ENCODE measurements at places on chromosomes 16 and 17.

DNA sequence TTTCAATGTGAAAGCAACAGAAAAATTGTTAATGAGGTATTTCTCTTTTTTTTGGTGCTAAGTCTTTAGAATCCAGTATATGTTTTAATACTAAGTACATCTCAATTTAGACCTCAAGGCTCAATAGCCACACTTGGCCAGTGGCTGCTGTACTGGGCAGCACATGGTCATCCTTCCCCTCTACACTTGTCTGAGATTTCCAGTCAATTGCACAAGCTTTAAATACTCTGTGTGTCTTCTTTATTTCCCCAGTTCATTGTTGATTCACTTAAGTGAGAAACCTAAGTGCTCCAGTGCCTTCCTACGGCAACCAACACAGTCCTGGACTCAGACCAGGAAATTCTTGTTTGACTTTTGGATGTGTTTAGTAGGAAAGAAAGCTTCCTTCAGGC is 62.2 kb downstream of the TNRC6C start:
- DNase-seq, result no peak

GRCh38 chr17:68906638-68907037 is 48.6 kb downstream of the ABCA8 start:
- no peak for DNase-seq

- peak; percentile 2 for DNase-seq
These were observed 124.2 kb downstream of the TMEM132E start for GRCh38 chr17:34703533-34703932.

- DNase-seq, result no peak
These were observed 4.4 kb downstream of the DLG4 start for GRCh38 chr17:7215136-7215638.

DNA sequence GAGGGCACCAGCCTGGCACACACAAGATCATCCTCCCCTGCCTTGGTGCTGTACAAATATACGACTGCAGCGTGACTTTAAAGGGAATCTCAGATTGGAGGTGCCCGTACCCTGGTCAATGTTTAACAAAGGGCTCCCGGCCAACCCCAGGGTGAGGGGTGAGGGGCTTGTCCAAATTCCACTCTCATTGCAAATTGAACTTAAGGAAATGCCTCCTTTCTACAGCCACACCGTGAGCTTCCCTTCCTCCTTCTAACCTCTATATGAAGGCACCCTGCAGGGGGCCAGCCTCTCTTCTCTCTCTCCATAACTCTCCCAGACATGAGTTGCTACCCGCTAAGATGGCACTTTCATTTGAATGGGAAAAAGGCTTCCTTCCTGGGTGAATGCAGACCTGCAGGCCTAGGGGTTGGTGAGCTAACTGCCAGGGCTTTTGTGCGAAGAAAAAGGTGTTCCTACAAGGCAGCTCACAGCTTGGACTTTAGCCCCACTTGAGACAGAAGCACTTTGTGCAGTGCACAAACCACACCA is 76.6 kb downstream of the IRF8 start:
- no peak for DNase-seq

GRCh38 chr17:60934723-60935122 is 257.1 kb downstream of the BCAS3 start:
- DNase-seq, result no peak

GRCh38 chr17:9209347-9209746 is 188.0 kb downstream of the NTN1 start:
- DNase-seq, result no peak

DNA sequence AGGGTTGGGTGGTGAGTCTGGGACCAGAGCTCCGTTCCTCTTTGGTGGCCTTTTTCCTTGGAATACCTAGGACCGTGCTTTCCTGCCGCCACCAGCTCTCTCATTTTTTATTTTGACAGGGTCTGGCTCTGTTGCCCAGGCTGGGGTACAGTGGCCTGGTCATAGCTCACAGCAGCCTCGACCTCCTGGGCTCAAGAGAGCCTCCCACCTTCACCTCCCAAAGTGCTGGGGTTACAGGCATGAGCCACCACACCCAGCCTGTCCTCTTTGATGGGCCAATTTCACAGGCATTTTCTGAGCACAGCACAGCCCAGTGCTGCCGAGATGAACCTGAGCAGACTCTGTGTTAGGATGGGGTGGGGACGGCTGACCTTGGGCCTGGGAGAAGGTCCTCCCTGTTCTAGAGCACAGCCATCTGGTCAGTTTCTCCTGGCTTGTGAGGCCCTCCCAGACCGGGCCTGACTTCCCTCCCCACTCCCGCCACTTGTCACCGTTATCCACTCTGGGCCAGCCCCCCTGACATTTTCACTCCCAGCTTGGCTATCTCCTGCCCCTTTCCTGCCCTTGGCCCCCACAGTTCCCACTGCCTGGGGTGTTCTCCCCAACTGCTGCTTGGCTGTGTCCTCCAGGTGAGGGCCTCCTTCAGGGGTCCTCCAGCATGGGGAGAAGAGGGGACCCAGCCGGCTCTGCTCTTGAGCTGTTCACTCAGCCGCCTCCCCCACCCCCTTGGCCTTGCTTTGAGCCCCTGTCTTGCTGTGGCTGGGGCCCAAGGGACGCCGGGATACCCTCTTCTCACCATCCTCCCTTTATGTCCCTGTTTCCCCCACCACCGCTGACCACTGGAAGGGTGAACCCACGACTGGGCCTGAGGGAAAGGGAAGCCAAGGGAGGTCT is 5.0 kb downstream of the ADCY7 start:
- no peak for DNase-seq

- DNase-seq, result no peak
These were observed 1.8 kb upstream of the MIF4GD start for GRCh38 chr17:75272848-75273184.

GRCh38 chr17:58249270-58250133 is 11.1 kb downstream of the LPO start:
- DNase-seq, result peak; percentile 62

DNA sequence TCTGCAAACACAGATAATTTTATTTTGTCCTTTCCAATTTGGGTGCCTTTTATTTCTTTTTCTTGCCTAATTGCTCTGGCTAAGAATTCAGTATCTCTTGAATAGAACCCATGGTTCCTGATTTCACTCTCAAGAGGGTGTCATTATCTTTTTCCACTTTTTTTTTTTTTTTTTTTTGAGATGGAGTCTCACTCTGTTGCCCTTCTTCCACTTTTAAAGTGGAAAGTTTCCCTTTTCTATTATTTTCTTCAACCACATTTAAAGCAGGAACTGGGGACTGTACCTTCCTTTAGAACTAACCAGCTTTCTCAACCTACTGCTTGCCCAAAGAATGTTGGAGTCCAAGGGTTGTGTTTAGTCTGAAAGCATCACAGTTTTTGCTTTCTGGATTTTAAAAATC is 31.1 kb downstream of the SLFN11 start:
- DNase-seq, result no peak

DNA sequence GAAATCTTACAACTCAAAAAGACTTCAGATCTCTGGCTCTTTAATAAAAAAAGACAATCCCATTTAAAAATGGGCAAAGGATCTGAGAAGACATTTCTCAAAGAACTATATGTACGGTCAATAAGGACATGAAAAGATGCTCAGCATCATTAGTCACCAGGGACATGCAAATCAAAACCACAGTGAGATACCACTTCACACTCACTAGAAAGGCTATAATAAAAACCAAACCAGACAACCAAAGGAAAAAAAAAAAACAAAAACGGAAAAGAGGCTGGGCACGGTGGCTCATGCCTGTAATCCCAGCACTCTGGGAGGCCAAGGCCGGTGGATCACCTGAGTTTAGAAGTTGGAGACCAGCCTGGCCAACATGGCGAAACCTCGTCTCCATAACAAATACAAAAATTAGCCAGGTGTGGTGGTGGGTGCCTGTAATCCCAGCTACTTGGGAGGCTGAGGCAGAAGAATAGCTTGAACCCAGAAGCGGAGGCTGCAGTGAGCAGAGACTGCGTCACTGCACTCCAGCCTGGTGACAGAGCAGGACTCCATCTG is 1.7 kb upstream of the NPIPB7 start:
- no peak for DNase-seq

DNA sequence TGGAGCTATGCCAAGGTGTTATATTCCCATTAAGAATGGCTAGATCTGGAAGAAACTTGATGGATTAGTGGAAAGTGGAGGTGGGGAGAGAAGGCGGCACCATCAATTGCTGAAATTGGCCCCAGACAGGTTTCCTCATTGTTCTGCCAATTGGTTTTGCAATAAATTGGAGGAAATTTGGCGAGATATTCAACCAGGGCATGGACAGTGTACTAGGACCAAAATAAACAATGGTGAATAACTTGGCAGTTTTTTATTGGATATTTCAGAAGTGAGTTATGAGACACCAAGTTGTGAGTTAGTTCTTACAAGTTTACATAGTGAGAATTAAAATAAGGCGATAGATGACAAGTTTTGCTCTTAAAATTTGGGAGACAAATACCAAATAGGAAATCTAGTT is 41.1 kb upstream of the SOX9 start:
- DNase-seq, result no peak

DNA sequence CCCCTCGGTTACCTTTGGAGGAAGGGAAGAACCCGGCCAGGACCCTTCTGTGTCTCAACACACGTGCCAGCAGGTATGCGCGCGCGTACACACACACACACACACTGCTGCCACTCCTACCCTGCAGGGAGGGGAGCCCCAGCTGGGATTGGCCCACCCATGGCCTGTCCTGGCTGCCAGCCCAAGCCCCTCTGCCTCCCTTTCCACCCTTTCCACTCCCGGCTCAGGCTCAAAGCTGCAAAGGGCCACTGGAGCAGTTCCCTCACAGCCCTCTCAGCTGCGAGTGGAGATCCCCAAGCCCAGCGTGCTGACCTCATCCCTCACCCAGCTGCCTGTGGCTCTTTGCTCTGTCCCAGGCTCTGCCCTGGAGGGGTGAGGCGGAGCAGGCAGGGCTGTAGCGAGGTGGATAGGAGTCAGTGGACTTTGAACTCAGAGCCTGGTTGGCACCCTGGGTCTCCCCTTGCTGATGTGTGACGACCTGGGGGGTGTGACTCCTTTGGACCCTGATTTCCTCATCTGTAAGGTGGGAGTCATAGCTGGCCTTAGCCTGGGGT is 14.5 kb downstream of the KIF19 start:
- no peak for DNase-seq

- no peak for DNase-seq
These were observed 6.5 kb upstream of the NGFR start for GRCh38 chr17:49488612-49489011.

DNA sequence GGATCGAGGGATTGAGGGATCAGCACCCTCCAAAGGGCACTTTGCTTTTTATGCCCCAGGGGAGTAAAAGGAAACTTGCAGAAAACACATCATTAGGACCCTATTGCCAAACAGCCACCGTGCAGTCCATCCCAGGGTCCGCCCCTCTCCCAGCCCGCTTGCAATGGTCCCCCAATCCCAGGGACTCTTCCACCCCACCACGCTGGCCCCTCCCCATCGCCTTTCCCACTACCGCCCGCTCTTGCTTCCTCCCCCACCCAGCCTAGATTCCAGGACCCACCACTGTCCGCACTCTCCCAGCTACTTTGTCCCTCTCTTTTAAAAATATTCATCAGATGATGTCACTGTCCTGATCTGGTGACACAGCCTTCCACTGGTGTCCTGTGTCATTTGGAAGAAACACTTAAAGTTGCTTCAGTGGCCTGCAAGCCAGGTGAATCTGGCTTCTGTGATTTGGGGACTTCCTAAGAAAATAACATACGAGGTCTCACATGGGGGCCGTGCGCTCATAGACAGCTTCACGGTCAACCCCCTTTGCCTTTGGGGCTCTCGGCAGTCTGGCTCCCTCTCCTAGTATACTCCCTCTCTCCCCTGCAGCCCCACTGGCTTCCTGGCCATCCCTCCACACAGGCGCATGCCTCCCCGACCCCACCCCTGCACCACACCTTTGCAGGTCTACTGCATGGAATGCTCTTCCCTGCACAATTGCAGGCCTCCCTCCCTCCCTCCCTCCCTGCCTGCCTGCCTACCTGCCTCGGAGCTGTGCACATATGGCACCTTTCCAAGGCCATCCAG is 127.9 kb downstream of the RBFOX3 start:
- DNase-seq, result no peak

GRCh38 chr16:2836646-2837508 is 6.8 kb downstream of the ZG16B start:
- DNase-seq, result no peak

DNA sequence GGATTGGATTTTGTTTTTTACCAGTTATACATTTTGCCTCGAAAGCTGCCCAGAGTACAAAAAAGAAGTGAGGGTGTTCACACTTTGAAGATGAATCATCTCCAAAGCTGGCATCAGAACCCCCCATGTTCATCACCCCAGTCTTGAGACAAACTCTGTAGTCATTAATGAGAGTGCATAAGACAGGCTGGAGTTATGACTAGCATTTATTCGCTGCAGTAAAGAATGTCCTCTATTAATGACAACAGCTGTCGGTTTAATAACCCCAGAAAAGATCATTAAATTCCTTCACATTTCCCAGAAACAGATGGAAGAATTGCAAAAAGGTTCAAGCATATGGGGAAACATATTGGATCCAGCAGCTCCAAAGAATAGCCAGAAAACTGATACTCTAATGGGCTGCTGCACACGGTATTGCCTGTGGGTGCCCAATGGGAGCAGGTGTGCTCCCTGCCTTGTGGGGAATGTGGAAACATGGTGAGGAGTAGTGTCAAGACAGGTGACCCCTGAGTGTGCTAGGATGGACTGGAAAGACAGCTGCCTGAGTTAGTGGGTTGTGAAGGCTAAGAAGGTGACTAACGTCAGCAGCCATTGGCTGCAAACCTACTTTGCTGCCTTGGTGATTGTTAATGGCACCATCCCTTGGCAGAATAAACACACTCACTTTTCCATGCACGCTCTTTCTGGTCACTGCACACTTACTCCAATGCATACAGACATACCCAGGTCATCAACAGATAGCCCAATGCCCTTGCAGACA is 81.9 kb downstream of the AIPL1 start:
- no peak for DNase-seq

- DNase-seq, result no peak
These were observed 152.6 kb downstream of the MAP2K6 start for GRCh38 chr17:69567130-69567529.

GRCh38 chr16:48295488-48296281 is 48.3 kb upstream of the ABCC11 start:
- no peak for DNase-seq

- no peak for DNase-seq
These were observed 28.4 kb upstream of the NPTX1 start for GRCh38 chr17:80504686-80505413.

DNA sequence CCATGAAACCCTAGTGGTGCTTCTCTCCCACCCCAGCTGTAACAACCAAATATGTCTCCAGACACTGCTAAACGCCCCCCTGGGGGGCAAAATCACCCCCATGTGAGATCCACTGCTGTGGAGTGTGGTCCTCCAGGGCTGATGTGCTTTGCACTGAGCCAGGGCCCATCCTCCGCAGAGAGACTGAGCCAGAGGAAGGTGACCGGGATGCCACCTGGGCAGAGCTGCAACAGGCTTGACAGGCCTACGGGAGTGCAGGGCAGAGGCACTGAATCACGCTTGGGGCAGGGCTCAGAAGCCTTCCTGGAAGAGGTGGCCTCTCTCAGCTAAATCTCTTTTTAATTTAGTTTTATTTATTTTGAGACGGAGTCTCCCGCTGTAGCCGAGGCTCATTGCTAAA is 4.4 kb downstream of the GJD3 start:
- no peak for DNase-seq

DNA sequence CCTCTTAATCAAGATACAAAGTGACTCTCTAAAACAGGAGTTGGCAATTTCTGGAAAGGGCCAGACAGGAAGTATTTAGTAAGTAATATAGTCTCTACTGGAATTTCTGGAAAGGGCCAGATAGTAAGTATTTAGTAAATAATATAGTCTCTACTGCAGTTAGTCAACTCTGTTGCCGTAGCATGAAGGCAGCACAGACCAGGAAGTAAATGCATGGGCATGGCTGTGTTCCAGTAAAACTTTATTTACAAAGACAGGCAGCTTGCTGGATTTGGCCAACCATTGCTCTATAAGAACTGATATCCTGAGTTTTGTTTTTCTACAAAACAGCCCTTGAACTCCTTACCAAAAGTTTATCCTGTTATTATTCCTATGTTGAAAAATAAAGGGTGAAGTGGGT is 16.9 kb downstream of the LDAF1 start:
- no peak for DNase-seq
